Stromal cell of bone marrow (primary cell): ENCODE measurements at places on chromosomes 4 and X.

DNA sequence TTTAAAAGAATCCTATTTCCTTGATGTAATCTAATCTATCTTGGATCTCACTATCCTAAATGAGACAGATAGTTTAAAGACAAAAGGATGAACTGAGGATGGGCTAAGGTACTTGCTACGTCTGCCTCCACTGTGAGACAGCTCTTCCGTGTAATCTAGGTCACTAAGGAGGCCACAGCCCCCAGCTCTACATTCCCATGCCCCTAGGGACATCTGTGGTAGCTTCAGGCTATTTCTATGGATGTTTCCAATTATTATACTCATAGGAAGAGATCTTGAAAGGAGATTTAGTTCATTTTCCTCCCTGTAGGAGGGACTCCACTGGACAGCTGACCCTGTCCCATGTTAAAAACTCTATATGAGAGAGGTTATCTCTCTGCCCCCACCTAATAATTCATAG is 140.8 kb upstream of the TRPC5 start:
- DNase-seq, result no peak

GRCh38 chr4:76265631-76266218 is 14.2 kb downstream of the FAM47E start:
- DNase-seq, result no peak

GRCh38 chrX:22135994-22136684 is 104.0 kb downstream of the PHEX start:
- peak; percentile 62 for DNase-seq

DNA sequence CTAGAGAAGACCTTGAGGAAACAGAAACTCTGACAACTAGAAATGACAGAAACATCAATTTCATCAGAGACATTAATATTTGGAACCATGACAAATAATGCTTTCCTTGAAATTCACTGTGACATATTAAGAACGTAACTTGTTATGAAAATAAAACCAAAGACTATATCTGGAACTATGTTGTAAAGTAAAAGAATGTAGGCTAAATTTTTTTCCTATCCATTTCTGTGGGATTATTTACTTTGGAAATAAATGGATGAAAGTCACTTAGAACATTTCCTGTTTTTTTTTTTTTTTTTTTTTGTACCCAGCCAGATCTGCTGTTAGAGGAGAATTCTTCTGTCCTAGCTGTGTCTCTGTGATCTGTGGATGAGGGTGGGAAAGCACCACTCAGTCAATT is 255.9 kb downstream of the SPRY1 start:
- no peak for DNase-seq

GRCh38 chr4:96916711-96917110 is 1076.8 kb downstream of the PDHA2 start:
- no peak for DNase-seq

DNA sequence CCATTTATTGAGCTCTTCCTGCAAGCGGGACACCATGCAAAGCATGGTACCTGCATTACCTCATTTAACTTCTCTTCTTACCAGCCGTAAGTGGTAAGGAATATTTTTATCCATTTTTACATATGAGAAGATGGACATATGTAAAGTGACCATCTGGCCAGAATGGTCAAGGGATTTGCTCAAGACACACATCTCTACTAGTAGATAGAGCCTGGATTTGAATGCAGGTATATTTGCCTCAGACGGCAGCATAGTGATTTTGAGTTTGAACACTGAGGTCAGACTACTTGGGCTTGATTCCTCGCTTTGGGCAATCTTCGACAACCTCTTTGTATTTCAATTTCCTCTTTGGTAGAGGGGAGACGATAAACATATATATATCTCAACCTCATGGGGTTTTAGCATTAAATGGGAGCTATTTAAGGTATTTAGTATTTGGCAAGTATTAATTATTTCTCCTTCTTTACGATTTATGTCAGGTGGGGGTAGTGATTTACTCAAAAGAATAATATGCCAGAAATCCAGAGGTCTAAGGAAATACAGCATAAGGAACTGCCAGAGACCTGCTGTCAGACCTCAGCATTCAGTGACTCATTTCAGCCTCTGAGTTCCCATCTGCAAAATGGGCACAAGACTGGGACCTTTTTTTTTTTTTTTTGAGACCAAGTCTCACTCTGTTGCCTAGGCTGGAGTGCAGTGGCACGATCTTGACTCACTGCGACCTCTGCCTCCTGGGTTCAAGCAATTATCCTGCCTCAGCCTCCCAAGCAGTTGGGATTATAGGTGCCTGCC is 34.6 kb upstream of the CHRNA9 start:
- no peak for DNase-seq
